Germinal center (tissue), 1 donor: ENCODE measurements at places on chromosomes 11 and 22.

- no peak for DNase-seq
These were observed 86.2 kb upstream of the LINC01488 start for GRCh38 chr11:69395287-69395686.

GRCh38 chr22:47307326-47307725, 544.9 kb downstream of the TBC1D22A start:
- DNase-seq = no peak

GRCh38 chr11:21628641-21629040, 564.2 kb upstream of the ANO5 start:
- no peak for DNase-seq

- no peak for DNase-seq
These were observed 21.1 kb downstream of the RFPL3 start for GRCh38 chr22:32378707-32379272.

- no peak for DNase-seq
These were observed 35.5 kb downstream of the MTMR2 start for GRCh38 chr11:95888439-95888838.

DNA sequence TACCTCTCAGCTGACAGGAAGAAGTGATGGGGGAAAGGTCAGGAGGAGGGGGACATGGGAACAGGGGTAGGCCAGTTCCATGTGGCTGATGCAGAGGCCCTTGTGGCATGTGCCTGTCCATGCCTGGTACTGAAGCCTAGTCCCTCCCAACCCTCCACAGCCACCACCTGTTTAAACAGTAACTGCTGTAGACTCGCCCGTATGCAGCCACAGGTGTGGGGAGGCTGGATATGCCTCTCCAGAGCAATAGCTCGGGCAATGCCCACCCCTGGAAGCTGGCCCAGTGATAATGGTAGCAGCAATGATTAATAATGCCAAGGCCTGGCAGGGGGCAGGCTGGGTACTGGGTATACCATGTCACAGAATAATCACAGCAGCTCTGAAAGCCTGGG, 2.3 kb downstream of the SMTN start:
- no peak for DNase-seq
